Activated CD4-positive, alpha-beta T cell treated with anti-CD3 and anti-CD28 coated beads for 1 hour (primary cell): ENCODE measurements at places on chromosomes 13 and 19.

GRCh38 chr13:59392328-59392727 is 771.4 kb downstream of the DIAPH3 start:
- no peak for DNase-seq

DNA sequence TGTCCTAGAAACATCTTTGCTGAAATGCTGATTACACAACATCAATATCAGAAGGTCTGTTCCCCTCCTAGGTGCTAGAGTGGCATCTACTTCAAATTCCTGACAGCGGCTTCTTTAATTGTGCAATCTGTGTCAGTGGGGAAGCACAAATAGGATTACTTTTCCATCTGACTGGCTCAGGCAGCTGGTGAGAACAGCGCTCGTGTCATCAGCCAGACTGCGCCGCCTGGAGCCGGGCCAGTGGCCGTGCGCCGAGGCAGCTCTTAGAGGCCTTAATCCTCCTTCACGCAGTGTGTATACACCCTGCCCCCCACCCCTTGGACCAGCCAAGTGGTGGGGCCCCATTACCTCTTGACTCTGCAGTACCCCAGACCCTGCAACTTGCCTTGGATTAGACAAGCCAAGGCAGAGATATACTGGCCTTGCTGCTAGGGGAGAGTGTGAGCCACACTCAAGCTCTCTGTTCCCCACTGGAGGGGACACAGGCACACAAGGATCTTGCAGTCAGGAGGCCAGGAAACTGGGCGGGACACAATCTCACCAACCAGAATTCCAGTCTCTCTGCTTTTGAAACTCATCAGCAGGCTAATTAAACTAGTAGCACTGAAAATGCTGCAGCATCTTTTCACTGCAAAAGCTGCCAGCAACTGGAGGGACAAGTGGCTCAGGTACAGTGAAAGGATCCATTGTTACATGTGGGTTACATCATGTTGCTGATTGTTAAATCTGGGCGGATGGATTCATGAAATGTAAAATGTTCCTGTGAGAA is 48.9 kb upstream of the EPHX3 start:
- DNase-seq = no peak

GRCh38 chr13:42781352-42781751 is at the start of gene FAM216B:
FAM216B (plus strand) TSS chr13:42781584; CDS start chr13:42784068, 2,484 bp downstream.
- no peak for DNase-seq

DNA sequence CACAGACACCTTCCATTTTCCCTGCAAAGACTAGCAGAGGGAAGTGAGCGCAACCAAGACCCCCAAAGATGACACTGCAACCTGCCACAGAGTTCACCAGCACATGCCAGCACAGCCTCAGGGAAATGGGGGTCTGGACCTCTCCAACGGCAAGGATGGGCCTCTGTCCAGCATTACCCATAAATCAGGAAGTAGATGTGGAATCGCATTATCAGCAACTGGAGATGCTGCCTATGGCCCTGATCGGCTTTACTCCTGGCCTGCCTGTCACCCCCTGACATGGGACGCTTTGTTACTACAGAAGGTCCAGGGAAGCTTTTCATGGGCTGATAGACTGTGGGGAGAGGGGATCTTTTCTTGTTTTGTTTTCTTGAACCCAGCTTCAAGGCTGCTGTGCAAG is 41.4 kb upstream of the POU2F2 start:
- no peak for DNase-seq

DNA sequence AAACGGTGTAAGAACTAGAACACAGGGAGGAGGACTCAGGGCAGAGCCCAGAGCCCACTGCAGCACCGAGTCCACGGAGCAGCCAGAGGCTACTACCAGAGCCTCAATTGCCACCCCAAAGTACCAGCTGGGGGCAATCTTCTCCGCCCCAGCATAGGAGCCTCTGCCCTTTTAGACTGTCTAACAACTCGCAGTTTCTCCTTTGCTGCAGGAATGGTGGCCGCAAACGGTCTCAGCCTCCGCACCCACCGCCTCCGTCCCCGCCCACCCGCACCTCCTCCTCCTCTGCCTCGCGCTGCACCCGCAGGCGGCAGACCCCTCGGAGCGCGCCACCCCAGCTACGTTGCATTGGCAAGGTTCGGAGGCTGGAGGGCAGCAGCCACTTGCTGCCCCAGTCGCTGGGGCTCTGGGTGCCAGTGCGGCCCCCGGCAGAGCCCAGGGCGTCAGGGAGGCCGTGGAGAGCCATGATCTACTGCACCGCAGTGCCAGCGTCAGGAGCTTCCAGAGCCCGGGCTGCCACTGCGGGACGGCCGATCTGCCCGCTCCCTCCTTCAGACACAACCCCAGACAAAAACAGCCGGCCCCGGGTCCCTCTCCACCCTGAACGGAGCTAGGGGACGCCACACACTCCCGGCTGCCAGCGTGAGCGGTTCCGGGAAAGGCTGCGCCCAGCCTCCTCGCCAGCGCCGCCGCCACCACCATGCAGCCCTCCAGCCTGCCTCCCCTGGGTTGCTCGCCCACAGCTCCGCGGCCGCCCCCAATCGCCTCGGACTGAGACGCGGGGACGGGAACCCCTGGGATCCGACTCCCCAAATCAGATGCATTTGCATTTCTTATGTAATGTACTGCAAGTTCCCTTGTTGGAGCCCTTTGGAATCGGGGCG is 1.8 kb downstream of the FGF14 start:
- DNase-seq = no peak

DNA sequence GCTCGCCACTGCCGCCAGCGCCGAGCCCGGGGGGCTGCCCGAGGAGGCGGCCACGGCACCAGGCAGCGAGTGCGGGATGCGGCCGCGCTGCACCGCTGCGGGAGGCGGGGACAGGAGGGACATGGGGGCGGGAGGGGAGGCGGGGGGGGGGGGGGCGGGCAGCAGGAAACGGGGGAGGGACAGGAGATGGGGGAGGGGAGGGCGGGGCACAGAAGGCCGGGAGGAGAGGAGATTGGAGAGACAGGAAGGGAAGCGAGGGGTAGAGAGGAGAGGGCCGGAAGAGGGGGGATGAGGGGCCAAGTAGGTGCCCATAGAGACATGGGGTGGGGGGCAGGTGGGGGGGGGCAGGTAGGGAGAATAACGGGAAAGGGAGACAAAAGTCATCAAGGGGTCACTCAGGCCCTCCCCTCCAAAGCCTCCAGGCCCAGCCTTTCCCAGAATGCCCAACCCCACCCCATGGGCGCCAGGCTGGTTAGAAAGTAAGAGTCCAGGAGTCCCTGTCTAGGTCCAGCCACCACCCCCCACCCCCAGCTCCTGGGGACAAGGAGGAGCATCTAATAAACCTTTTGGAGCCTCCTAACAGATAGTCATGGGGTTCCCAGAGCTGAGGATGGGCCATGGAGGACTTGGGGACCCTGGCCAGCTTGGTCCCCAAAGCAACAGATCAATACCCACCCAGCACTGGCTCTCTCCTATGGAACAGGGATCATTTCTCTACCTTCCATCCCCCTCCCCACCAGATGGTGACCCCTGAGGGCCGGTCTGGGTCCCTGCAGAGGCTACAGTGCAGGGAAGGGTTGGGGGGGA is 9.5 kb downstream of the NR2F6 start:
- DNase-seq = no peak

DNA sequence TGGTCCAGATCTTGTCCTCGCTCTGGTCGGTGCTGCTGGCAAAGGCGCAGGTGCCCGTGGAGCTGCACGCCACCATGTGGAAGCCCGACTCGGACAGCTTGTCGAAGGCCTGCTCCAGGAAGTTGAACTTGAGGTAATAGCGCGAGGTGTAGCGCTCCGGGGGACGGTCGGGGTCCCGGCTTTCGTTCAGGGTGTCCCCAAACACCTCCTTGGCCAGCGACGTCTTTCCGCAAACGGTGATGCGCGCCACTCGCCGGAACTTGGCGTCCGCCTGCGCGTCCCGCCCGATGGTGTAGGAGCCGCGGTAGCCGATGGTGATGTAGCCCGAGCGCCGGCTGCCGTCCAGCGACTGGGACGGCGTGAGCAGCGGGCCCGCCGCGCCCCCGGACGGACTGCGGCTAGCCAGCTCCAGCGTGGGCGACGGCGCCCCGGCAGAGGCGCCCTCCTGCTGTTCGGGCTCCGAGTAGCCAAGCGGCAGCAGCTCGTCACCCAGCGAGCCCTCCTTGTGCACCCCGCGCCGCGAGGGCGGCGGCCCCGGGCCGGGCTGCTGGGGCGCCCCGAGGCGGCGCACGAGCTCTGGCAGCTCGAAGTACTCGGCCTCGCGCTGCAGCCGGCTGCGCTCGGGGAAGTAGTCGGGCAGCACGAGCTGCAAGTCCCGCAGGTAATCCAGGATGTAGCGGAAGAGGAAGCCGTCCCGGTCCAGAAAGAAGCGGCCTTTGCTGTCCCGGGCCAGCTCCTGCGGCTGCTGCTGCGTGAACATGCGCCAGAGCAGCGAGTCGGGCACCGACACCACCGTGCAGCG is 801 bp downstream of the KCTD12 start:
- peak; percentile 33 for DNase-seq

- DNase-seq = no peak
Measured at GRCh38 chr19:39481229-39481545, 549 bp downstream of the TIMM50 start.

DNA sequence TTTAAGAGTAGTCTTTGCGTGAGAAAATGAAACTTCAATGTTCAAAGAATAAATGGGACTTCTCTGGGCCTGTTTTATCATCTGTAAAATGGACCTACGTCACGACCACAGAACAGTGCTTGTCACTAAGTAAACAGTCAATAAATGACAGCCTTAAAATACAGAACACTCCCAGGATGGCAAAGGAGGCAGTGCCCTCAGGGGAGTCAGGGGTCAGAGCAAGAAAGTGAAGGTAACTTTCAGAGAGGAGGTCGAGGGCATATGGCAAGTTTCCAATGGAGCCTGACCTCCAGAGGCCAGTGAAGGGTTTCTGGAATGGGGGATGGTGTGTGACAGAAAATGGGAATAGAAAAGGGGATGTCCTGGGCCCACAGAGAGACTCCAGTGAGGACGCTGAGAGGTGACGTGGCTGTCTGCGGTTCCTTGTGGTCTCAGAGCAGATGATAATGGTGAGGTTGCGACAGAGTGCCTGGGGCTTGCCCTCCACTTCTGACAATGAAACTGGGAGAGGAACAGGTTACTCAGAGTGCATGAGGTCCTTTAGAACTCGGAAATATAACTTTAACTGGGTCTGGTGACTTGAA is 91.8 kb downstream of the UBL3 start:
- DNase-seq = peak; percentile 19

DNA sequence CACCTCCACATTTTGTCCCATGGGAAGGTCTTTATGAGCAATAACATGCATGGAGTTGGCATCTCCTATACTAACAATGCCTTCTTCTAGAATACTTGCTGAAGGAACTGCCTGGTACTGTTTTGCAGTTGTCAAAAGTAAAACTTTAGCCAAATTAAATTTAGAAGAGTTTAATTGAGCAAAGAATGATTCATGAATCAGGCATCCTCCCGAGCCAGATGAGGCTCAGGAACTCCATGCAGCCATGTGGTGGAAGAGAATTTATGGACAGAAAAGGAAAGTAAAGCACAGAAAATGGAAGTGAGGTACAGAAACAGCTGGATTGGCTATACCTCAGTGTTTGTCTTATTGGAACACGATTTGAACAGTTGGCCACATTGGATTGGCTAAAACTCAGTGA is 1081.9 kb downstream of the SLITRK1 start:
- no peak for DNase-seq

DNA sequence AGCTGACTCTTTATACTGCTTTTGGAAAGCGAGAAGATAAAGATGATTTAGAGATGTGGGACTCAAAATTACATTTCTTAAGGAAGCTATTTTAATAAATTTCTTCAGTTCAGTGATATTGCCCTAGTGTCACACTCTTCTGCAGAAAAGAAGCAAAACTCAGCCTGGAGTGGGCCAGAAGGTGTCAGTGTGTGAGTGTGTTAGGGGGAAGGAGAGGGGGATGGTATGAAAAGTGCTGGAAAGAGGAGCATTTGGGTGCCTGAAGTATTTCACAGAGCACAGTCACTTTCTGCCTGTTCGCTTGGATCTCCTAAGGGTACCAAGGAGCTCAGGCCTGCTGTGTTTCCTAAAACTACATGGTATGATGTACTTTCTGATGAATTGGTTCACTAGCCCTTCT is 84.5 kb upstream of the FRY start:
- no peak for DNase-seq

- DNase-seq = no peak
Measured at GRCh38 chr13:100014621-100015020, 33.0 kb downstream of the ZIC2 start.

- no peak for DNase-seq
Measured at GRCh38 chr13:100506600-100507422, 81.8 kb downstream of the GGACT start.

DNA sequence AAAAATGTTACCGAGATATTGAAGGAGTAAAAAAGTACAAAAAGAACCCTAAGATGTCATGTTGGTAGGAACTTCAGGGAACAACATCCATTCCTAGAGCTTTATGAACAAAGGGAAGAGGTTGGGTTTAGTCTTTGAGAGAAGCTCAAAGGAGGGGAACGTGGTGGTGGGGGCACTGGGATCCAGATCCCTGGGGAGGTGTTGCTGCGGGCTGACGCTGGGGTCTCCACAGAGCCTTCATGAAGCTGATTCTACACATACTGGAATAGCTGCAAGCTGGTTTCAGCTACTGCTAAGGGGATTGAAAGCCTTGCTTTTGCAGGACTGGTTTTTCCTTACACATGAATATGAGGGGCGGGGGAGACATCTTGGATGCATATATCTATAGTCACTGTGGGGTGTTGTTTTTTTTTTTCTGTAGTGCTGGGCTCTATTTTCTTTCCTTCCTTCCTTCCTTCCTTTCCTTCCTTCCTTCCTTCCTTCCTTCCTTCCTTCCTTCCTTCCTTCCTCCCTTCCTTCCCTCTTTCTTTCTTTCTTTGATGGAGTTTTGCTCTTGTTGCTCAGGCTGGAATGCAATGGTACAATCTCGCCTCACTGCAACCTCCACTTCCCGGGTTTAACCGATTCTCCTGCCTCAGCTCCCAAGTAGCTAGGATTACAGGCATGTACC is 6.5 kb upstream of the MZF1 start:
- DNase-seq = no peak

DNA sequence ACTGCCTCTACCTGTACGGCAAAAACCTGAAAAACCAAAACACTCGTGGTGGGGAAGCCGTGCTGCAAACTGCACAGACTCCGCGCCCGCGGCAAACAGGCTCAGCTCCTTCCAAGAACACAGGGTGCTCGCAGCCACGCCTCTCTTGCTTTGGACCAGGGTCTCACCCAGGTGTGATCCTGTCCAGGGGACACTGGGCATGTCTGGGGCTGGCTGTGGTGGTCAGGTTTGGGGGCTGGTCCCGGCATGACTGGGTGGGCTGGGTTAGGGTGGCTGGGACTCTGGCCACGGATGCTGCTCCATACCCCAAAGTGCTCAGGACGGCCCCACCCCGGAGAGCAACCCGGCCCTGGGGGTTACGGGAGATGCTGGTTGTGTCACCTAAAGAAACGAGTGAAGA is 13.9 kb downstream of the GPX4 start:
- no peak for DNase-seq
